ENCODE measurements at places on chromosomes 2 and 18.

- no peak for DNase-seq
Observed at GRCh38 chr2:208017721-208018120, 7.6 kb downstream of the PLEKHM3 start.

DNA sequence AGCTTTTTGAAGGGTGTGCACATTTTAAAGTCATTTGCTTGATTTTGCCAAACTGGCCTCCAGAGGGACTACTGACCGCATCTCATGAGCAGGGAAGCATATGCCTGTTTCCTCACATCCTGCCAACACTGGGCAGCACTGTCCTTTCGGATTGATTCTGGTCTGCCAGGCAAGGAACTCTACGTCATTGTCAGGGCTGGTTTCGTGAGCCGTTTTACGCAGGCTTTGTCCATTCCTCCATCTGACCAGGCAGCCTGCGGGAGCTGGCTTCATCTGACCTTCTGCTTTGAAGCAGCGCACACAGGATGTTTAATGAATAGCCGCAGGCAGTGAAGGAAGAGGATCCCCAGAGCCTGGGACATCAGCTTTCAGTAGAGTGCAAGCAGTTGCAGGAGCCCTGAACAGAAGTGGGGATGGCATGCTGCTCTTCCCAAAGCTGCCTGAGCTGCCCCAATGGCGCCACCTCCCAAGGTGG, 46.3 kb upstream of the SEMA4C start:
- no peak for DNase-seq

GRCh38 chr2:160402997-160403979, 90.3 kb downstream of the RBMS1 start:
- DNase-seq, result no peak

GRCh38 chr2:188477564-188478103, 186.0 kb downstream of the GULP1 start:
- no peak for DNase-seq

DNA sequence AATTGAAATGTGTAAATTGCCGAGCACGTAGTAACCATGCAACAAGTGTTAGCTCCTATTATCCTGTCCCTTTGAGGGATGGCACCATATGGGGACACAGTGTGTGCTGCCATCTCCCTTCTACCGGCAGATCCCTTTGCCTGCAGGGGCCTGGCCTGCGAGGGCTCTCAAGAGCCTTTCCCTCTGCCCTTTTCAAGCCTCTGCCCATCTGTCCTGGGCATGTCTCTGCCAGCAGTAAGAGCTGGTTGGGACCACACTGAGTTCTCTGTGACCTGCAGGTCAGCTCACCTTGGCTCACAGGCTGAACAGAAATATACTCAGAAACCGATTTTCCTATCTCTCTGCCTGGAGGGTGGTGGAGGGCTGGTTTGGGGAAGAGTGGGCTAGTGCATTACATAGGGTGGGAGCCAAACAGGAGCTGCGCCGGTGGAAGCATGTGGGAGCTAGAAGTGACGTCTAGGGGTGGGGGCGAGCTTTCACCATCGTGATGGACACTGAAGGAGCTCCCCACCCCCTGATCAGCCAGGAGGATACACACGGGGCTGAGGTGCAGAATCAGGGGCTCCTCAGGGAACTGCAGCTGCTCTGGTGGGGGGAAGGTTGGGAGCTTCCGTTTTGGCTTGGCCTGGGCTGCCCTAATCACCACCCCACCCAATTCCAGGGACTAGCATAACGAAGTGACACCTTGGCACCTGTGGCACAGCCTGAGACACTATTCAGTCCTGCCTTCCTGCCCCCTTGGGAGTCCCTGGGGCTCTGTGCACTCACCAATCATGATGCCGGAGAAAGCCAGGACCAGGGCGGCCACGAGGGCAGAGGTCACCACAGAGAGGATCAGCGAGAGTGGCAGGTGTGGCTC, 109.7 kb downstream of the CLIP4 start:
- DNase-seq, result no peak

- DNase-seq, result no peak
Observed at GRCh38 chr2:75054296-75054695, 95.9 kb downstream of the POLE4 start.

- DNase-seq, result no peak
Observed at GRCh38 chr18:50099725-50100407, 95.1 kb downstream of the MYO5B start.

GRCh38 chr18:12256951-12257350, 2.8 kb downstream of the CIDEA start:
- DNase-seq, result no peak

DNA sequence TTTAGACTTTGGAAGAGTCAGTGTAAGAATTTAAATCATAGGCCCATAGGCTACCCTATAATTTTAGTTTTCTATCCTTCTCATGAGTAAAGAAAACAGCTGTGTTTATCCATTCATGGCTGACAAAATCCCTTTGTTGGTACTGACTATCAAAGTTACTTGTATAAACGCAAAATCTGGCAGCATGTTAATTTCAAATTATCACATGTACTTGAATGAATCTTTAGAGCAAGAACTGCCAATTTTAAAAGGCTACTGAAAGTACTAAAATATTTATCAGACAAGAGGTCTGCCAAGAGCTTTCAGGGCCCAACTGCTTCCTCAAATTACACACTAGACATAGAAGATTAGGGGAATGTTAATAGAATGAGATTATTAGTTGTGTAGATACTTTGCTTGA, 66.6 kb downstream of the MYL12B start:
- no peak for DNase-seq

- no peak for DNase-seq
Observed at GRCh38 chr2:30145826-30146336, 926 bp upstream of the YPEL5 start.

DNA sequence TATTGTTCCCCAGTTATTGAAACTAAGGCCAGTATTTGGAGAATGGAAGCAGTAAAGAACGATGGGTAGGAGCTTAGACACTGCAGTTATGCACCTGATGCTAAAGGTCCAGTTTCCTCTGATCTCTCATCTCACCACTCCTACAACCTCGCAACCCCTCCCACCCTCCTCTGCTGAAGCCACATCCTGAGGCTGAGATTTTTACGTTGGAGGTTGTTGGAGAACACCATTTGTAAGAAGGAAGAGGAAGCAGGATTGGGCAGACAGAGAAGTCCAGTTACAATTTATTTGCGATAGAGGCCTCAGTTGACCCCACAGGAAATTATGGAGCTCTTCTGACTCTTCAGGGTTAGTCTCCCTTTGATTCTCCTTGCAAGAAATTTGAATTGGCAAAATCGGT, 54.3 kb upstream of the NDUFV2 start:
- DNase-seq, result no peak

DNA sequence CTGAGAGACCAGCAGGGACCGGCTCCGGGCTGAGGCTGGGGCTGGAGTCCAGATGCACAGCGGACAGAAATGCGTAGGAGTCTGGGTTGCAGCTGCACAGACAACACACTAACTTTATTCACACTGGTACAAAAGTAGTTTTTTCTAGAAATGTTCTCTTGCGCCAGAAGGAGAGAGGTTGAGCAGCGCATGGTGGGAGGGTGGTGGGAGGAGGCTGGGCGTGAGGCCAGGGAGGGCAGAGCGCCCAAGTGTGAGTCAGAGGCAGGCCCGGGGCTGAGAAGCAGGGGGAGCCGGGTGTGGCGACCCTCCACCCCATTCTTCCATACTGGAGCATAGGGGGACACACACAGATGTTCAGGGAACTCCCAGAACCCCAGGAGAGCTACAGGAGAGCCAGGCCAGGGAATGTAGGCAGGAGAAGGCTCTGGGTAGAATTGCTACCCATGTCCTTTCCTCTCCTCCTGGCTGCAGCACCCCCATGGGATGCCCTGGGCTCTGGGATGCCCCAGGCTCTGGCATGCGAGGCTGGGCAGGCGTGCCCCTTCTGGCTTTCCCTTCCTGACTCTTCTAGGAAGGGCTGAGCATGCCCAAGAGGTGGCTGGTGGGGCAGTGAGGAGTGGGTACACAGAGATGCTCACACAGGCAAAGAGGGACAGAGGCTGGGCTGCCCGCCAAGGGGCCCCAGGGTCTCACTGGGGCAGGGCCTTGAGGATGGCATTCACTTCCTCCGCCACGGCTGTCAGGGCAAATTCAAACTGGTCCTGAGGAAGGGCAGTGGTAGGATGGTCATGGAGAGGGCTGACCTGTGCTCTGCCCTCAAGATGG, 10.6 kb downstream of the DNAJB2 start:
- no peak for DNase-seq

DNA sequence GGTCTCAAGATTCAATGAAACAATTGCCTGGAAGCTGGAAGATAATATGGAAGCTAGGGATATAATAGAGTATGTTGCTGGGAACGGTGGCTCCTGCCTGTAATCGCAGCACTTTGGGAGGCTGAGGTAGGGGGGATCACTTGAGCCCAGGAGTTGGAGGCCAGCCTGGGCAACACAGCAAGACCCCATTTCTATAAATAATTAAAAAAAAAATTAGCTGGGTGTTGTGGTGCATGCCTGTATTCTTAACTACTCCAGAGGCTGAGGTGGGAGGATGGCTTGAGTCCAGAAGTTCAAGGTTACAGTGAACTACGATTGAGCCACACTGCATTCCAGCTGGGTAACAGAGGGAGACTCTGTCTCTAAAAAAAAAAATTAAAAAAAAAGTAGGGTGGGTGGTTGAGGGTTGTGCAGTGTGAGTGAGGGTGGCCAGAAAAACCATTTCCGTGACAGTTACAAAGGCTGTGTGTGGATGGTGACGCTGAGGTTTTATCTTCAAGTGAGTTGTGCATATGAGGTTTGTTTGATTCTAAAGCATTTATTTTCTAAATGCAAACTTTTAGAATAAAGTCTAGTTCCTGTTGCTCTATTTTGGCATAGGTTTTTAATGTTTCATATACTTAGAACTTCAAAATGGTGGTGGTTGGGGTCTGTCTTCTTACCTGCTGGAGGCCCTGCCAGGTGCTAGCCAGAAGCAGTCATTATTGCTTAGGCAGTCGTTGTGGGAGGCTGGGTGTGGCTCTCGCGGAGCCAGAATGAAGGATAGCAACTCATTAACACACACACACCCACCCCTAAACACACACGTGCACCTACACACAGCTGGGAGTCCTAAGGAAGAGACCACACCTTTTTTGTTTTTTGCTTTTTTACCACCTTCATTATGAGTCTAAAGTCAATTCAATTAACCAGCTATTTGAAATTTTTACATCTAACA, 4.7 kb upstream of the IL1R2 start:
- DNase-seq, result no peak

DNA sequence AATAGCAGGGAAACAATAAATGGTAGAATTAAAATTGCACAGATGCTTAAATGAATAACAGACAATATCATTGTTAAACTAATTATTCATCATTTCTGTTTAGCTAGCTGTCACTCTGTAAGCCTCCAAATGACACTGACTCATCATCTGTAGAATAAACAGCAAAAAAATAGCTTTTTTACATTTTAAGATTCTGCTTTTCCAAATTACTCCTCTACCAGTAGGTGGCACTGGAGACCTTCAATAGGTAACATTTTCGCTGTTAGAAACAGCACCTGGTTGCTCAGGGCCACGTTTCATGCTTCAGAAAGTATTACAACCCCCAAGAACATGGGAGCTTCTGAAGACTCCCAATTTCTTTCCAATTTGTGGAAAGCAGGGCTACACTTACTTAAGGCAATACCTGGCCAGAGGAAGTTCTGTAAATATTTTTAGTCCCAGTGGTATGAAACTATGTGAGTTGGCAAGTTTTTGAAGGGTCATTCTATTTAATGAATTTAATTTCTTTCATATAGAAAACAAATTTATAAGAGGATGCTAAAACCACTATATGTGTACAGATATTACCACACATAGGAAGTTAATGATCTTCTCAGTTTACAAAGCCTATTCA, 45.4 kb downstream of the TTN start:
- DNase-seq, result no peak

GRCh38 chr18:475202-476031, 25.1 kb downstream of the COLEC12 start:
- no peak for DNase-seq

DNA sequence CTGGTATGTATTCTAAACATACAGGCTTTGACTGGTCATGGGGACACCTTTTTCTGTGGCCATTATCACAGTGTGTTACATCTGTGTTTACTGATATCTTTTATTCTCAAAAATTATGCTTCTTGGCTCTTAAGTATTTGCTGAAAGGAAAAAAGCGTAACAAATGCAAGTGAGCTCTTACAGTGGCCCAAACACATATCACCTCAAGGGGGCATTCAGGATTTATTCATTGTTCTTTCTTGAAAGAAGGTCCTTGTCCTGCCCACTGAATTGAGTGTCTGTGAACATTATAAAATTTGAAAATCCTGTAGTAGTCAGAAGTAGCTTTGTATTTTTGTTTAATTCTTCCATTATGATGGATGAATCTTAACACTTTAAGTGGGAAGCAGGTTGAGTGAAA, 454.5 kb downstream of the XIRP2 start:
- no peak for DNase-seq

DNA sequence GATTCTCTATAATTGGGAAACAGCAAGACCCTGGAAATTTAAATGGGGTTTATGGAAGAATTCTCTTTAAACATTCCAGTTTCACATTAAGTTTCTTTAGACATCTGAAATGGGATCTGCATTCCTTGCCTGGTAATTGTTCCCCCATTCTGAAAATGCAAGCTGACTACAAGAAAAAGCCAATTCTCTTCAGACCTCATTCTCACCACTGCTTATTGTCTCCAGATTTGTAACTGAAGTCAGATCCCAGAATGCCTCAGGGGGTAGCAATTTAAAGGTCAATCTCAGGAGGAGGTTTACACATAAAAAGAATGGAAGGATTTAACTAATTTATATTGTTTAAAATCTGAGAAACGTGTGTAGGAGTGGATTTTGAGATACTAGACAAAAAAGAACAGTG, 41.2 kb downstream of the COL3A1 start:
- no peak for DNase-seq

GRCh38 chr18:60894254-60894945, 438.8 kb upstream of the CDH20 start:
- DNase-seq, result no peak

DNA sequence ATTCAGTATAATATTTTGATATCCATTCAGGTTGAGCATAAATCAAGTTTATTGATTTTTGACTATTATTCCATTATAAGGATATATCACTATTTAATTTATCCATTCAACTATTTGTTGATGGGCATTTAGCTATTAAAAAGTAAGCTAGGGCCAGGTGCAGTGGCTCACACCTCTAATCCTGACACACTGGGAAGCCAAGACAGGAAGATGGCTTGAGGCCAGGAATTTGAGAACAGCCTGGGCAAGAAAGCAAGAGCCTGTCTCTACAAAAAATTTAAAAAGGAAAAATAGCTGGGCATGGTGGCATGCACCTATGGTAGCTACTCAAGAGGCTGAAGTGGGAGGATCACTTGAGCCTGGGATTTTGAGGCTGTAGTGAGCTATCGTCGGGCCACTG, 183.5 kb downstream of the HNMT start:
- no peak for DNase-seq

GRCh38 chr2:118309257-118309945, 221.1 kb downstream of the INSIG2 start:
- no peak for DNase-seq

- DNase-seq, result no peak
Observed at GRCh38 chr2:149562324-149562723, 25.3 kb downstream of the MMADHC start.

- no peak for DNase-seq
Observed at GRCh38 chr2:16645775-16646559, 19.7 kb downstream of the CYRIA start.

Data from activated B cell treated with CpG ODN at 0.5 μM for 24 hours (primary cell).